Stimulated activated memory B cell treated with anti-CD40 and anti-IgM and Interleukin-4, amounts not matched to agents 10 μg/mL and 1 μg/mL and 100 μg/mL, for 72 hours (primary cell): ENCODE measurements at places on chromosomes 2 and 18.

DNA sequence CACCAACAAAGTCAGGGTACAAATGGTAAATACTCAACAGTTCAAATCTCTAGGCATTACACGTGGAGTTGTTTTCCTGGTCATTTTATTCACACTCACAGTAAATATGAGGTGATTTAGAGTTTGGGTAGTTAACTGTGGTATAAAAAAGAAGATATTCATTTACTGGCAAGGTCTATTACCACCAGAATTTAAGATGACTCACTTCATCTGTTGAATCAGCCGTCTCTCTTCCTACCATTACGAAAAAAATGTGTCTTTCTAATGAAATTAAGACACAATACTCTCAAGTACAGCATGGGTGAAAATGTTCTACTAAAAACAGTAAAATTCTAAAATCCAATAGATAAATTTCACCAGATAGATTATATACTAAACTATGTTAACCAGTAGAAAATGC lies 21.0 kb upstream of the GPR75 start:
- ATAC-seq = no peak

DNA sequence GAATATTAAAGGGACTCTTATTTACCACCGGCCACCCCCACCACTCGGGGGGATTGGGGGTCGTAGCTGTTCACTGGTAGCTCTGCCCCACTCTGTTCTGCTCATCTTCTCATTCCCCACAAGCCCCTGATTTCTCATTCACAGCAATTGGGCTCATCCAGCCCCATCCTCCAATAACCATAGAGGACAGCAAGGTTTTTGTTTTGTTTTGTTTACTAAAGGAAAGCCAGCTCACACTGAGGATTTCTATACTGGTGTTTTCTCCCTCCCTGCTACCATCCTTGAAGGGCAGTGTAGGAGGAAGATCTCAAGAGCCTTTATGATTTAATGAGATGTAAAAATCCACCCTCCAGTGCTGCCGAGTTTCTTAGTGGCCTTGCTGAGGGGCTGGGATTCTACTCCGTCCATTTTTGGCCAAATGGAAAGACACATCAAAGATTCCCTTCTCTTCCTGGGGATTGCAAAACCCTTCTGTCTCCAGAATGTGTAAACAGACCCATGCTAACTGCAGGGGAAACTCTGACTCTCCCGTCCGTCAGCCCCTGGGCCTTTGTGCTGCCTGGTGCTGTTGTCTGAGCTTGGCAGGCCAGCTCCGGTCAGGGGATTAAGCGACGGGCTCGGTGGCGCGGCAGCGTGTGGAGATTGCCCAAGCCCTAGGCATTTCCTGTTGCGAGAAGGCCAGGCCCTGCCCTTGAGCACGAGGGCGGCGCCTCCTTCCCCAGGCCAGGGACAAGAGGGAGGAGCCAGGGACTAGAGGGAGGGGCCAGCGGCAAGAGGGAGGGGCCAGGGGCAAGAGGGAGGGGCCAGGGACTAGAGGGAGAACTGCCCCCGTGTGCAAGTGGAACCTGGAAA lies 165.0 kb downstream of the ANTXR1 start:
- ATAC-seq = no peak

DNA sequence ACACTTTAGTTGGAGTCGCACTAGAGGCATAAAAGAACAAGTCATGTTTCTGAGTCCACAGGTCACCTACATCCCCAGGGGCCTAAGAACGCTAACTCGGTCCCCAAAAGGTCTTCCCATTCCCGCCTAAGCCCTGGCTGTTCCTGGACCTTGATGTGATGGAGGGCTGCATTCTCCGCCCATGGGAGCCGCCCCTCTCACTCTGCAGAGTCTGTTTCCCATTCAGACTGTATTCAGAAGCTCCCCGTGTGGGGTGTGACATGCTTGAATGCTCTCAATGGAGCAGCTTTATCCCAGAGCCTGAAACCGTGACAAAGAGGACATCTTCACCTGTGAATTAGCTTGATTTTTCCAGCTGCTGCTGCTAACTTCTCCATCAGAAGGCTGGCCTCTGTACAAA lies 319.0 kb upstream of the KLHL29 start:
- ATAC-seq = no peak

DNA sequence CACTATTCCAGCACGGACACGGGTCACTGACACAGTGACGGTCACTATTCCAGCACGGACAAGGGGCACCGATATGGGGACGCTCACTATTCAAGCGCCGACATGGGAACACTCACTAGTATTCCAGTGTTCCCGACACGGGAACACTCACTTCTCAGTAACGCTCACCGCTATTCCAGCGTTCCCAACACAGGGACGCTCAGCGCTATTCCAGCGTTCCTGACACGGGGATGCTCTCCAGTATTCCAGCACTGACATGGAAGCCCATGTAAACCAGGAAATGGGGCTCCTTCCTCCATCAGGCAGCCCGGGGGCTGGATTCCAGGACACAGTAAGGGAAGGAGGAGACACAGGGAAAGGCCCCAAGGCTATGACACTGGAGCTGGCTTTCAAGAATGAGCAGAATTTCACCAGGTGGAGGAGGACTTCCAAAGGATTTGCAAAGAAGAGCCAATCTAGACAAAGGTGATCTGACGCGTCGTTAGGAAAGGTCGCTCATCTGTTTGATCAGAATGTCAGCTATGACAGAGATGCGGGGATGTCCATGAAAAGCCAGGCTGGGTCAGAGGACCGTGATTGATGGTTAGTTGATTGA lies 196.1 kb downstream of the EIPR1 start:
- no peak for ATAC-seq

DNA sequence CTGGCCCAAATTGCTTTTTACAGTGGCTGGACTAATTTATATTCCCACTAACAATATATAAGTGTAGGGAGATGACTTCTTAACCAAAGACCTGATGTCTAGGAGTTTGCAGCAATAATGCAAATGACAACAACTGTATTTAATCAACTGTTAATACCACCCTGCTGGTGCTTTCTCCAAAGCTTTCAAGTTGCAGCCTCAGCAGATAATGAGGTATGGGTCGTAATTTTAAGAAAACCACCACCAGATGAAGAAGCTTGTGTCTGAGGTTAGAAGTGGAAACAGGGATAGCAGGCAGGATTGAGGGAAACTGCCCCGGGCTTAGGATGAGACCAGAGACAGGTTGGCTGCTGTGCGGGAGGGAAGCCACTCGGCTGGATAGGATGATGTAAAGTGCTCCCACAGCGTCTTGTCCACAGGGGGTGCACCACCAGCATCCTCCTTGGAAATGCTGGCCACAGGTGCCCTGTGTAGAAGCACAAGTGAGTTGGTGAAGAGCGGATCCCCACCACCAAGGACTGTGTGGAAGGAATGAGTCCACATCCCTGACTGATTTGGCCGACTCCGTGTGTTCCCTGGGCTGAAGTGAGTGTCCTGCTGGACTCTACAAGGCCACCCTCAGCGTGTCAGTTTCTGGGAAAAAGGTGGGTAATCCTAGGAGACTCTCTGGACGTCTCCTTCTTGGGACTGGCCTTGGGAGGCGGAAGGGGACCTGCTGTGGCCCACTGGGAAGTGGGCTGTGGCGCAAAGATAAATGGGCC lies 76.1 kb upstream of the SMAD2 start:
- no peak for ATAC-seq

DNA sequence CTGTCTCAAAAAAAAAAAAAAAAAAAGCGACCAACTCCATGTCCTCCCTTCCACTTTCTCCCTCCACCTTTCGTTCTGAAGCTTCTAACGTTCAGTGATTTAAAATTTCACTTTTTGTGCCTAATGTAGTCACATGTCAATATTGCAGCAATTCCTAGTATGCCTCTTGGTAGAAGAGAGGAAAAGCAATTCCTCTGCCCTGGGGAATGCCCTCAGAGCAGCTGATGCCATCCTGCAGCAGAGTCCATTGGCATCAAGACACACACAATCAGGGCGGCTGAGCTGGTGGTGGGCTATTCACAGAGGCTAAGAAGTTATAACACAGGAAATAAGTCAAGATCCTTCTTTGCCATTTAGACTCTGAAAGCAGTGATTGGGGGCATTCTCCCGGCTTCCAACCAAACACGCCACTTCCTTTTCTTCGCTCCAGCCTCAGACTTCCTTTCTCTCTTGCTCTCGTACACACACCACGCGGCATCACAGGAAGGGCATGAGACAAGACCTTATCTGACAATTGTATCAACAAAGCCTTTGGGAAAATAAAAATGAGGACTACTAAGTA lies 71.9 kb downstream of the MOGAT1 start:
- ATAC-seq = no peak

DNA sequence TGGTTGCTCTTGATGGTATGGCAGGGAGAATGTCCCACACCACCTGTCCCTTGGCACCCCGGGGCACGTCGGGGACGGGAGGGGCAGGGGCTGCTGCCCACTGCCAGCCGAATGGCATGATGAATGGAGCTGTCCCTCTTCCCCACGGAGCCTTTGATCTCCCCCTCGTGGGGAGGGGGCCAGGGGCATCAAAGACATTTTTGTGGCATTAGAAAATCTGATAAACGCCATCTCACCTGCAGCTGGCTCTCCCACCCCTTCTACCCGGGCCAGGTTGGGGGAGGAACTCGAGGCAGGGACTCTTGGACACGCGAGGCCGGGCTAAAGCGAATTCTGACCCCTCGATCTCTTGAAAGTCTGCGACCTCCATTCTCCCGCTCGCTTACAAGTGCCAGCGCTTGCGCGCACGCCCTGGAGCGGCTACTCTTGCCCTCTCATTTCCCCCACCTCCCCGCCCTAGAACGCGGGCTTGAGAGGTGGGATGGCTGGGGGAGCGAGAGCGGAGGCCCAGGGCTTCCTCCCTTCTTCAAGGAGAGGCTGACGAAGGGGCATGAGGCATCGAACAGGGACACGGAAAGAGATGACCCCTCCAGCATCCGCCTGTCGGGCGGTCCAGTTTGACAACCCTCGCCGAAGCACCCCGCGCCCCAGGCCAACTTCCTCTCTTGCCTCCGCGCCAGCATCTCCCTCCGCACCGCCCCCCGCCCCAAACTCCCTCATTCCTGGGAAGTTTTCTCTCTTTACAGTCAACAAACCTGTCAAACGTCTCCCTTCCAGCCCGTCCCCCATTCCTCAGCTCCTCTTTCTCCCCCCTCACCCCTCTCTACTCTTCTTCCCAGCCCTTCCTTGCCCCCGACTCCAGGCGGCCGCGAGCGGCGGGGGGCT lies 692 bp upstream of the WNT6 start:
- peak; percentile 10 for ATAC-seq

- peak; percentile 83 for ATAC-seq
Measured at GRCh38 chr2:181305301-181306123, 151.7 kb upstream of the ITGA4 start.

DNA sequence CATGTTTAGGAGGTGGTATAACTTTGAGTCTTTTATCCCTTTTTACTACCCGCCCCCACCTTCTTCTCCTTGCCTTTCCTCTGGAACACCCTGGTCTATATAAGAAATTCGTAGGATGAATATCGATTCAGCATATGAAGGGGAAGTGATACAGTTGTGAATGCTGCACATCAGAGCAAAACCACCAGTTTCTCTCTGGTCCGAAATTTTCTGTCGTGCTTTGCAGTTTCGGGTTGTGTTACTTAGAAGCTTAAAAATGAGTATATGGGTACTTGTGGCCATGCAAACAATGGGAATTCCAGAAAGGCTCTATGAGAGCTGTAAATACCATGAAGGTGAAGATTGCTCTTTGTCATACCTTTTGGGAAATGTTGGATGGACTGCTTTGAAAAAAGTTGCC lies 60.6 kb downstream of the DAW1 start:
- no peak for ATAC-seq

GRCh38 chr2:205965707-205966106 lies 120.3 kb downstream of the INO80D start:
- ATAC-seq = no peak

DNA sequence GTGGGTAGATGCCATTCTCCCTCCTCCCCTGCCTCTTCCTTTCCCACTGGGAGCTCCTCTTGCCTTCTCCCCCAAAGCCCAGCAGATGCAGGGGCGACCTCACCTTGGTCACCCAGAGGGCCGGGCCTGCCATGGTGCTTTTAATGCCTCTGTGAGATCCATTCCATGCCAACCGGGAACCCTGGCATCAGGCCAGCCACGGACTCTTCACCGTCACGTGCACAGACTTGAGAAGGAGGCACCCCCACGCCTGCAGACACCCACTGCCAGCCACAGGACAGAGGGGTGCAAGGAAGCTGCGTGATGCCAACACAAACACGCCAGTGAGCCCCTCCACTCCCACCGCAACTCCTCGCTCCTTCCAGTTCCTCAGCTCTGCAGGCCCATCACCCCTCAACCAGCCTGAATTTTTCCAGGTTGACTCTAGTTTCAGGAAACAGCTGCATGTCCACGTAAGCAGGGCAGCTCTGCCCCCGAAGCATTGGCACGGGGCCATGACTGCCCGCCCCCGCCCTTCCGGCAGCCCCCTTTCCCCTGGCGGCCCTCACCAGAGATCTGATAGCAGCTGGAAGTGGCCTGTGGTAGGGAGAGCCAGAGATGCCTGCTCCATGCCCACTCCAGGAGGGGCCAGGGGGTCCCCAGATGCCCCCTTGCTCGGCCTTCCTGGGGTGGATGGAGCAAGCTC lies 50.8 kb downstream of the DNMT3A start:
- no peak for ATAC-seq

- no peak for ATAC-seq
Measured at GRCh38 chr2:158464426-158465281, 7.9 kb downstream of the PKP4 start.

DNA sequence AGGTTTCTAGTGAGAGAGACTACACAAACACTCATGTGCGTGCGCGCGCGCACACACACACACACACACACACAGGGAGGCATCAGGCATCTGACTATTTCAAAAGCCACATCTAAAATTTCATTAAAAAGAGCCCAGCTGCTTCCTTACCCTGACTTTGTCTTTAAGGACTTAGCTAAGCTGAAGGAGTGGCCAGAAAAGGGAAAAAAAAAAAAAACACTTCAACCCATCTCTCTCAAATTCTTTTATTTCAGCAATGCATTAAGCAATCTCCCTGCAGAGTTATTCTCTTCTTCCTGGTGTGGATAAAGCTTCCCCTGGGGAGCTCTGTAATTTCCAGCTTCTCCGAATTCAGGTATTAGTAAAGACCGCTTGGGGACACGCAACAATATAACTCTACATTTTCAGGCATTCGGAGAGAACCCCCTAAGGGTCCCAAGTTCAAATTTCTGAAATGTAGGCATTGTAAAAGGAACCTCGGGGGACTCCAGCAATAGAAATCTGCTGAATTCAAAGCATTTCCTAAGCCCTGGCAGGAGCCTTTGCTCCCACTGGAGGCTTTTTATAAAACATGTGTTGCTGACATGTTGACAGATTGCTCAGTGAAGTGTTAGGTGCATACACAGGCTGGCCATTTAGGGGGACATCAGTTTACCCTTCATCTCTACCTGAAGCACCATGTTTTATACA lies 67.0 kb downstream of the ZNF521 start:
- ATAC-seq = no peak
